Esophagus squamous epithelium (tissue), 5 donors: ENCODE measurements at places on chromosomes 7 and 10.

DNA sequence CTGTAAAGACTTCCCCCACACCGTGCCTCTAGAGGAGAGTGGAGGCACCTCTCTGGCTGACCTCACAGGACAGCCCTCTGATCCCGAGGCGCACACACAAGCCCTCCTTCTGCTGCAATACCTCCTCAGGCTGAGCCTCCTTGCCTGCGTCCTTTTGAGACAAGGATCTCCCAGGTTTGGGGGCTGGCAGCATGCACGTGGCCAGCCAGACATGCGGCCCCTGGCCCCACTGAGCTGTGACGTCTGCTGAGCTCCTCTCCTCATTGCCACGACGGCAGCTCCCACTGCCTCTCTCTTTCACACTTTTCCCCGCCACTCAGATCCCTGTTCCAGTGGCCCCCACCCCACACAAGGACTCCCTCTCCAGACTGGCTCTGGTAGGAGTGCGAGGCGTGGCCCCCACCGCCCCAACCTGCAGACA lies 12.2 kb upstream of the DNAAF5 start:
- no peaks in the 10 kb centered on the region for H3K36me3 ChIP-seq
- H3K27ac ChIP-seq, result no peak overlapping the region
- H3K27me3 ChIP-seq, result no peaks in the 10 kb centered on the region
- no peak for DNase-seq

DNA sequence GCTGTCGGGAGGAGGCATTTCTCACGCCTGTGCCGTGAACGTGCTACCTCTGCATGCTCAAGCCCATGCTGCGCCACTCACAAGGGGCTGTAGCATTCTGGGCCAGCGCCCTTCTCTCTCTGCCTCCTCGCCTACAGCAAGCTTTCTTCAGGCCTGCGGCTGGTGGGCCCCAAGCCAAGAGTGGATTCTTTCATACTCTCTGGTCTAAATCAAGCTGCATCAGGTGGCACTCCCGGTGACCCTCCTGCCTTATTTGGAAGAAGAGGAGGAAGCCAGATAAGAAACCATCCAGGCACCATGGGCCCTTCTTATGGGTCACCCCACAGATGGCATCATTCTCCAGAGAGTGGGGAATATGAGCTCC lies 86.7 kb upstream of the DUSP5 start:
- H3K27me3 ChIP-seq, result no peaks in the 10 kb centered on the region
- no peak overlapping the region for H3K4me3 ChIP-seq
- H3K27ac ChIP-seq, result peak overlapping the region; percentile 29
- H3K4me1 ChIP-seq, result peaks cover 27% of the 10 kb centered on the region
- H3K36me3 ChIP-seq, result no peaks in the 10 kb centered on the region
- no peak for DNase-seq

DNA sequence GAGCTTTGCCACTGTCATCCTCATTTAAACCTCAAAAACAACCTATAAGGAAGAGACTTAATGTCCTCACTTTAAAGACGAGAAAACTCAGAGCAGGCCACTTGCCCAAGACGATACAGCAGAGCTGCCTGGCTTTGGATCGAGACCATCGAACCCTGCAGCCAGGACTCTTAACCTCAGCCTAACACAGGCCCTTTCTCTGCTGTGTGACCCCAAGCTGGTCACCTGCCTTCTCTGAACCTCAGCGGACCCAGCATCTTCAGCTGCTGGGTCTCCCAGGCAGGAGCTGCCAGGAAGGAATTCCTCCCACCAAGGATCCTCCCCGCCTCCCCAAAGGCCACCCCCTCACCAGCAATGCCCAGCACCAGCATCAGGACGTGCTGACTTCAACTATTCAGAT lies 32.7 kb downstream of the TNRC18 start:
- no peaks in the 10 kb centered on the region for H3K27me3 ChIP-seq
- no peak overlapping the region for H3K4me3 ChIP-seq
- H3K36me3 ChIP-seq, result peaks cover 22% of the 10 kb centered on the region
- peaks cover 31% of the 10 kb centered on the region for H3K4me1 ChIP-seq
- no peak overlapping the region for H3K27ac ChIP-seq

DNA sequence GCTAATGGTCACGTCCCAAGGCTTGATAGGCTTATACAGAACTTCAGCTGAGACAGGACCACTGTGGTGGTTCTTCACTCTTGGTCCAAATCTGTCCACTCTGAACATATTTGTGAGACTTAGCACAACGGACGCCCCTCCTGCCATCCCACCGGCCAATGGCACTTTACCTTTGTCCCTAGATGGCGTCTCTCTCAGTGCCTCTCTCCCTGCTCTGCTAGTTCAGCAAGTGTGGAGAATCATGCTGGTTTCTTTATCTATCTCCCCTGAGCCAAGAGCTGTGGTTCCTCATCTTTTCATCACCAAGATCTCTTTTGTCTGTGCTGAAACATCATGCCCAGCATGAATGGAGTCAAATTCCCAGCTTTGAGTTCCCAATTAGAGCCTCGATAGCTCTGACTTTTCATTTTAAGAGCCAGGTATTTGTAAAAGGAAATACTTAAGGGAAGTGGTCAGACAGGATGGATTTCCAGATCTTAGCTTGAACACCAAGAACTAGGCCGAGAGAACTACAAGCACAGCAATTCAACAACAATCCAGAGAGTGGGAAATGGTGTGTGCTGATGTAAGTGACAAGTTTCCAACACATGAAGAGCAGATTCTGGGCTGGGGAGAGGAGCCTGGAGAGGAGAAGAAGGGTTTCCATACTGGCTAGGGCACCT lies 69.5 kb downstream of the ZNF800 start:
- no peak for DNase-seq
- H3K36me3 ChIP-seq, result no peaks in the 10 kb centered on the region
- no peaks in the 10 kb centered on the region for H3K4me1 ChIP-seq
- no peak overlapping the region for H3K4me3 ChIP-seq
- H3K27ac ChIP-seq, result no peak overlapping the region

- no peak overlapping the region for H3K27ac ChIP-seq
- H3K27me3 ChIP-seq, result no peaks in the 10 kb centered on the region
- no peak for DNase-seq
- H3K4me1 ChIP-seq, result peaks cover 16% of the 10 kb centered on the region
These were observed 94.1 kb downstream of the CHST15 start for GRCh38 chr10:123999261-123999660.

- H3K27me3 ChIP-seq, result no peaks in the 10 kb centered on the region
- H3K27ac ChIP-seq, result peak overlapping the region; percentile 92
- peaks cover 8% of the 10 kb centered on the region for H3K4me1 ChIP-seq
- no peak for DNase-seq
- peak overlapping the region; percentile 78 for H3K4me3 ChIP-seq
- peaks cover 30% of the 10 kb centered on the region for H3K36me3 ChIP-seq
These were observed 1.6 kb downstream of the ZNF746 start for GRCh38 chr7:149495785-149496641.

DNA sequence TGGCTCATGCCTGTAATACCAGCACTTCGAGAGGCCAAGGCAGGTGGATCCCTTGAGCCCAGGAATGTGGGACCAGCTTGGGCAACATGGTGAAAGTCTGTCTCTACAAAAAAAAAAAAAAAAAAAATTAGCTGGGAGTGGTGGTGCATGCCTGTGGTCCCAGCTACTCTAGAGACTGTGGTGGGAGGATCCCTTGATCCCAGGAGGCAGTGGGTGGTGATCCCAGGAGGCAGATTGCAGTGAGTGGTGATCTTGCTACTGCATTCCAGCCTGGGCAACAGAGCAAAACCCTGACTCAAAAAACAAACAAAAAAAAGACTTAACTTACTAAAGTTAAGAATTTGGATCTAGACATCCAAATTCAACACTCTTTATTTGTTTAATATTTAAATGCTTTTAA lies 10.2 kb upstream of the ADO start:
- H3K27me3 ChIP-seq, result no peaks in the 10 kb centered on the region
- H3K4me3 ChIP-seq, result no peak overlapping the region
- no peak overlapping the region for H3K27ac ChIP-seq
- no peak for DNase-seq
- no peaks in the 10 kb centered on the region for H3K36me3 ChIP-seq

DNA sequence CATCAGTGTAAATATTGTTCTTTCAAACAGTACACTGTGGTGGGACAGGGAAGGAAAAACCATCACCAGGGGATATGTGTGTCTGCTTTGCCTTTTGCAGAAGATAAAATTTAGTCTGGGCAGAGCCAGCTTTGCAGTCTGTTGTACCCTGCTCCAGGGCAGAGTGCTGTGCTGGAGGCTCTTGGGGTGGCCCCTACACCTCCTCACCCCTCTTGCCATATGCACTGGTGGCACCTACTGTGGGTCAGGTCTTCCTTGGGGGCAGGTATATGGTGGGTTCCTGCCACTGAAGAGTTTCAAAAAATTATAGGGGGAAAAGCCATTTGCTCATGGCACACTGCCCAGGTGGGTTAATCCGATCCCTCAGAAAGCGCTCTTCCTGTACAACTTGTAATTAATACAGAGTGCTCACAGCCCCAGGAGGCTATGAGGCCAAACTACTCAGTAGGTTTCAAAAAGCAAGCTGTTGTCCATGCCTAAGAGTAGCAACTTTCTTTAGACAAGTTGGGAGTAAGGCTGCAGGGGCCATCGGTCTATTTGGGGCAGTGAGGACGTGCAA lies 112.7 kb upstream of the BMPER start:
- H3K27me3 ChIP-seq, result no peaks in the 10 kb centered on the region
- H3K36me3 ChIP-seq, result no peaks in the 10 kb centered on the region
- no peak overlapping the region for H3K27ac ChIP-seq
- no peaks in the 10 kb centered on the region for H3K4me1 ChIP-seq
- H3K4me3 ChIP-seq, result no peak overlapping the region
- no peak for DNase-seq

GRCh38 chr7:155842496-155843265 lies 30.4 kb upstream of the SHH start:
- DNase-seq, result no peak
- H3K27me3 ChIP-seq, result no peaks in the 10 kb centered on the region
- no peak overlapping the region for H3K4me3 ChIP-seq
- no peak overlapping the region for H3K27ac ChIP-seq
